ENCODE measurements at places on chromosomes 11 and 22.

- no peak for DNase-seq
Measured at GRCh38 chr22:20509344-20510047, 2.1 kb downstream of the MED15 start.

- DNase-seq: no peak
Measured at GRCh38 chr11:130785380-130786116, 130.7 kb downstream of the SNX19 start.

- no peak for DNase-seq
Measured at GRCh38 chr22:41899110-41899509, 15.8 kb downstream of the SHISA8 start.

DNA sequence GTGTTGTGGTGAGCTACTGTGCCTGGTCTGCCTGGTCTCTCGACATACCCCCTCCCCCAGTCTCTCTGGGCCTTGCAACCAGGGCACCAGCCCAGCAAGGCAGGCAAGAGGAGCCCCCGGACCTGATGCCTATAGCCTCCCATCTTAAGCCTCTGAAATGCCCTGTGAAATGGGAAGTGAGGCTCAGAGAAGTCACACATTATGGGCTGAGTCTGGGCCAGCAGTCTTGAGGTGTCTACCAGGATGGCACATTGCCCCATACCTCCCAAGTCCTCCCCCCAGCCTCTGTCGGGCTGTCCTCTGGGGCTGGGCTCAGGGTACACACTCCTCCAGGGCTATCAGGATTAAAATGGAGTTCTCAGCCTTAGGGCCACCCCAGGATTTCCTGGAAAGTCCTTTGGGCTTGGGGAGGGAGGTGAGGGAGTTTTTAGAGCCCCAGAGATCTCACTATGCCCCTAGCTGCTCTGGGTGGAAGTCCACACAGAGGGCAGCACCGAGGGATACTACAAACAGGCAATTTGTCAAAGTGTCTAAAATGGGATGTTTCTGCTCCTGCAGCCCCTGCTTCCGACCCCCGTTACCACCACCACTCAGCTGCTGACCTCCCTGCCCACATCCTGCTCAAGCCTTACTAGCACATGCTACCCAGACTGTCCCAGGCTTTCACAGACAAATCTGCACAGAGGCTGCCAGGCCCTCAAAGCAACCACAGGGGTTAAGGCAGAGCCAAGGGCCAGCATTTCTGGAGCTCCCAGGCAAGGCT, 3.1 kb upstream of the SH3BP1 start:
- no peak for DNase-seq

DNA sequence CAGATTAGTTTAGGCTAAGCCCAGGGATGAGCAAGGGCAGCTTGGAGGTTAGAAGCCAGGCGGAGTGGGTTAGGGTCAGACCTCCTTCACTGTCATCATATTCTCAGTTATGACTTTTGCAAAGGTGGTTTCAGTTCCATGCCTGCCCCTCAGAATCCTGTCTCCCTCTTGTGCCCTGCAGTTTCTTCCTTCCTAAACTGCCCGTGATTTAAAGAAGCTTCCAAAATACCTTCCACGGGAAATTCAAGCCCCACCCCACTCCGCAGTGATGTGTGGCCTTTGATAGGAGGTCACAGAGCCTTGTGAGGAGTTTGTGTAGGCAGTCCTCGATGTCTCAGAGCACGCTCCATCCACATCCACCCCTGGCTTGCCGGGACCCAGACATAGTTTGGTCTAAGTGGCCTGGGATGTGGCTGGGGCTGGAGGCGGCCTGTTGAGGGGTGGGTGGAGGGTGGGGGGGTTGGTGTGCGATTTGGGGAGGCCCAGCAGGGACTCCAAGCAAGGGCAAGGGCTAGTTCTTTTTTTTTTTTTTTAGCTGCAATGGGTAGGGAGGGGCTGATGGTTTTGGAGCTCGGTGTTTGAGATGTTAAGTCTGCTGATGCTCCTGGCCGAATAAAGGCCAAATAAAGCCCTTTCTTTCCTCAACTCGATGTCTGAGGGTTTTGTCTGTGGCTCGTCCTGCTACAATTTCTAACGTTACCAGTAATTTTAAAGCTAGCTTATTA, 1.6 kb upstream of the IFITM1 start:
- DNase-seq: no peak

GRCh38 chr11:9600644-9601036, 27.2 kb downstream of the WEE1 start:
- DNase-seq: no peak

GRCh38 chr11:17760102-17761029, 25.8 kb downstream of the KCNC1 start:
- DNase-seq: no peak

GRCh38 chr11:88146106-88146505, 29.1 kb downstream of the RAB38 start:
- DNase-seq: no peak

DNA sequence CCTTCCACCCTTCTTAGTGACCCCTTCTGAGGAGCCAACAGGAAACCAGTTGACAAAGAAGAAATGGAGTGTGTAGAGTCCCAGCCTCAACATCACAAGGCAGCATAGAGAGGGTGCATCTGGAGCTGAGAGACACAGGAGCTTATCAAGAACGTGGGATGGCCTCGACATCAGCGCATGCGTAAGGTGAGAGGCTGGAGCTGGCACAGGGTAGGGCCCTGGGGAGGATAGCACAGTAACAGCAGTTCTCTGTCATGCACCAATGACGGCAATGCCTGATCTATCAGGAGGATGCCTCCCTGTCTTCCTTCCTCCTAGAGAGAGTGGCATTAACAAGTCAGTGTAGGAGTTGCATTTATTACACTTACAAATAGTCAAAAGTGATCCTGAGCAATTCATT, 426.1 kb downstream of the NTM start:
- no peak for DNase-seq

GRCh38 chr11:122207505-122207904, 91.5 kb upstream of the BLID start:
- DNase-seq: no peak

DNA sequence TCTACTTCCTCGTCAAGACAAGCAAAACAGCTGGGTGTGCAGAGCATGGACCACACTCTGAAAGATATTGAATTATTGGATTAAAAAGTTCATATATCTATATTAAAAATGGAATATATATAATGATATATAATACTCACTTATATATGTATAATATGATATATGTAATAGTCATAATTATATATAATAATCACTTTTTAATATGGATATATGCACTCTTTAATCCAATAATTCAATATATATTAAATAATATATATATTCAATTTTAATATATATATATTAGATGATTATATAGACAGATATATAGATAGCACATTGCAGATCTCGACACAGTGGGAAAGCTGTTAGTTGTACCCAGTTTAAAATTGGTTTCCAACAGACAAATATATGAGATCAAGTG, 182.1 kb upstream of the CARD18 start:
- DNase-seq: no peak

DNA sequence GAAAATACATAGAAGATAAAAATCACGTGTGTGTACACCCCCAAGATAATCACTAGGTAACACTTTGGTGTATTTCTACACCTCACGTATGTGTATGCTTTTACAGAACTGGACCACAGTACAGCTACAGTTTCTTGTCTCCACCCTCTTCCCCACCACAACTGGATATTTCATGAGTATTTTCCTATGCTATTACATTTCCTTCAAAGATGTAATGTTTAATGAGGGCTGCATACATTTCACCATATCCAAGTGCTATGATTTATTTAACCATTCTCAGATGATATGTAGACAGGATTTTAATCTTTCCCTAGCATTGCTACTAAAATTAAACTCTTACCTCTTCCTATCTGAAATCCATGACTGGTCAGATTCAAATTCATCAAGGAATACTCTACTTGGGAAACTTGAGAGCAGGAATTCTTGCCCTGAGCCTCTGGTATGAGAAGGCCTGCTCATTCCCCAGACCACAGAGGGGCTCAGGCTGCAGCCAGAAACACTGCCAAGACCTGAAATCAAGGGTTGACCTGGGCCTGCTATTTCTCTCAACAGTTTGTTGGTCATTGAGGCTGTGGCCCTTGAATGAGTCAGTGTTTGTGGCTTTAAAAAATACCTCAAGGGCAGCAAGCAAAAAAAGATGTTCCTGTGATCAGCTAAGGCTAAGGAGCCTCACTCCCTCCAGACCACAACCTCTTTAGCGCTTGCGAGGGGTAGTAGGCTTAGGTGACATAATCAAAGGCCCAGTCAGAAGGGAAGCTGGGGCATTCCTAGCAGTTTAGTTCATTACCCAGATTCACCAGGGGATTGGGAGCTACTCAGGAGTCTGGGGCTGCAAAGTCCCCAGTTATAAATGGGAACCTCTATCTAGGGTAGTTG, 55.5 kb downstream of the ABTB2 start:
- no peak for DNase-seq

- no peak for DNase-seq
Measured at GRCh38 chr11:12680246-12680939, 6.2 kb downstream of the TEAD1 start.

- no peak for DNase-seq
Measured at GRCh38 chr11:41113160-41113559, 346.3 kb downstream of the LRRC4C start.

- no peak for DNase-seq
Measured at GRCh38 chr22:46010951-46011626, 34.1 kb upstream of the WNT7B start.

- DNase-seq: no peak
Measured at GRCh38 chr11:45282081-45282480, 4.1 kb downstream of the SYT13 start.

DNA sequence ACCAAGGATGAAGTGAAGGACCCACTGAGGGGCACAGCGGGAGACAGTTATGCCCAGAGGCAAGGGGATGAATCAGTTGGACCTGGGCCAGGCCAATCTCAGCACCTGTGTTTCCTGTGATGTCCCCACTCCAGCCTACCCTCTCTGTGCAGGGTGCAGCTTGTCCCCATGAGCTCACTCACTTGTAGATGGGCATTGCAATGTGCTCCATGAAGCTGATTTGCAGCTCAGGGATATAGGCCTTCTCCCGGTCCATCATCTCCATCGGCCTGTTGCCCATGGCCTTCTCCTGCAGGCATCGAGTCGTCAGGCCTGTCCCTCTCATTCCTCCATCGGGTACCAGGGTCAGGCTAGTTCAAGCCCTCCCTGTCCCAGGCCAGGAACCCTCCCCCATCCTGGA, 96.2 kb downstream of the PDE2A start:
- DNase-seq: no peak
